Sciatic nerve (tissue), 2 donors: ENCODE measurements at places on chromosomes 5 and 9. TPM values are rescaled to one million over a fixed set of nuclear protein-coding genes. Genes with fewer than 3 reads are reported as not detected.

DNA sequence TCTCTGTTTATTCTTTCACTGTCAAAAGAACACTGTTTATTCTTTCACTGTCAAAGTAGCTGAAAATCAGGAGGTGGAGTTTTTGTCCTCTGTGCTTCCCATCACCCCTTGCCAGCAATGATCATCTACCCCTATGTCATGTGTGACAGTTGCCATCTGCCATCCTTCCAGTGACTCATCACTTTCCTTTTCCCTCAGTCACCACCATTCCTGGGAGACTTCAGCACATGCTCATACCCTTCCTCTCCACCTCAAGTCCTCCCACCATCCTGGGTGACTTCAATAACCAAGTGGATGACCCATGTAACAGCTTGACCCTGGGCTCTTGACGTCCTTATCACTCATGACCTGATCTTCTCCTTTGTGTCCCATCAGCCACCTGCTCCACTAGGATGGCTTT is 43.3 kb upstream of the RASEF start:
- no peak for DNase-seq

The GDA gene
- total RNA-seq: 2.4 TPM

DNA sequence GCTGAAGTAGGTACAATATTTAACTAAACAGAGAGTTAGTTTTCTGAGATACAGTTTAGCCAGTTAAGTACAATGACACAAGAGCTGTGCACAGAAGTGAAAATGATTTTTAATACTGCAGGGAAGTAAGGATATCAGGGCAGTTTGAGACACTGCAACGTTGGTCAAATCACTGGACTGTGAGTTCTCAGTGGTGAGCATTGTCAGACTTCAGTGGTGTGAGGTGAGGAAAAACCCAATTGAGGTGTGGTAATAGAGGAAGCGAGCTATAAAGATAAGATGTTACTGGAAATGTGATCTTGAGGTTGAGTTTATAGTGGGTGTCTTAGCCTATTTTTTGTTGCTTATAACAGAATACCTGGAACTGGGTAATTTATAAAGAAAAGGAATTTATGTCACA is 12.8 kb upstream of the FBXL7 start:
- DNase-seq: no peak

The MARCOL gene
- total RNA-seq: not detected

- DNase-seq: no peak
Measured at GRCh38 chr5:24633715-24634325, 11.0 kb downstream of the CDH10 start.

The FAM200C gene
- total RNA-seq: 10.8 TPM

- DNase-seq: no peak
Measured at GRCh38 chr9:109904666-109905065, 124.7 kb downstream of the PALM2AKAP2 start.

The DOCK8 gene
- total RNA-seq: 31.4 TPM

- no peak for DNase-seq
Measured at GRCh38 chr9:22030101-22030598, 21.0 kb upstream of the CDKN2B start.

- no peak for DNase-seq
Measured at GRCh38 chr5:148221508-148221907, 16.8 kb upstream of the MARCOL start.

GRCh38 chr5:147617191-147617606 is 107.3 kb upstream of the DPYSL3 start:
- no peak for DNase-seq

The NUDT12 gene
- total RNA-seq: 23.2 TPM

The LVRN gene
- total RNA-seq: 5.6 TPM

DNA sequence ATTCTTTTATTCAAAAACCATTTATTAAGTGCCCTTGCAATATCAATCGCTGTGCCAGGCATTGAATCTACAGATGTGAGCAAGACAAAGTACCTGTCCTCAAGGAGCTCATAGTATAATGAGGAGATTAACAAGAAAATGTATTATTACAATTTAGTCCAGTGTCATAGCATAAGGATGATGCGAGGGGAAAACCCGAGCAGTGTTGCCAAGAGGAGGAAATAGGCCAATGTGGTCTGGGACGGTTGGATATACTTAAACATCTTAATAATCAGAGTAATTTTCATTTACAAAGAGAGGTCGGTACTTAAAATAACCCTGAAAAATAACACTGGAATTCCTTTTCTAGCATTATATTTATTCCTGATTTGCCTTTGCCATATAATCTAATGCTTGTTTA is 18.5 kb downstream of the CD274 start:
- DNase-seq: no peak

DNA sequence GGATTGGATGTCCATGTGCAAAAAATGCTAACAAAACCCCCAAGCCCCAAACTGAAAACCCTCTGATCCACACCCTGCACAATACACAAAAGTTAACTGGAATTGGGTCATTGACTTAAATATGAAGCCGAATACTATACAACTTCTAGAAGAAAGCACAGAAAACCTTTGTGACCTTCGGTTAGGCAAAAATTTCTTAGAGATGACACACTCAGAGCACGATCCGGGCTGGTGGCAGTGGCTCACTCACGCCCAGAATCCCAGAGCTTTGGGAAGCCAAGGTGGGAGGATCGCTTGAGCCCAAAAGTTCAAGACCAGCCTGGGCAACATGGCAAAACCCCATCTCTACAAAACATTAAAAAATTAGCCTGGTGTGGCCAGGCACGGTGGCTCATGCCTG is 1.8 kb upstream of the DIPK1B start:
- no peak for DNase-seq

DNA sequence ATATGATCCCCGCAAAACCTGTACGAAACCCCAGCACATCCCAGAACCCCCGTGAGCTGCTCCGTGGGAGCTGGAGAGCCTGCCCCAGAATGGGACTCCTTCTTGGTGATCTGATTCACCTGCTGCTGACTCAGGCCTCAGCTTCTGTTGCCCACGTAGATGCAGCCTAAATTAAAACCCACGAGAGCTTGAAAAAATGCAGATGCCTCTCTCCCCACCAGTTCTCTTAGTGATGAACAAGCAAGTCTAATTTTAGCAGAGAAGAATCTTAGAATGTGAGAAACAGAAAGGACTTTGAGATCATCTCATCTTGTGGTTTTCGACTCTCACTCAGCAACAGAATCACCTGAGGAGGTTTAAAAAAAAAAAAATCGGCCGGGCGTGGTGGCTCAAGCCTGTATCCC is 57.6 kb downstream of the TMOD1 start:
- DNase-seq: peak; percentile 51

GRCh38 chr9:99226054-99226453 is 4.0 kb downstream of the SEC61B start:
- DNase-seq: no peak

DNA sequence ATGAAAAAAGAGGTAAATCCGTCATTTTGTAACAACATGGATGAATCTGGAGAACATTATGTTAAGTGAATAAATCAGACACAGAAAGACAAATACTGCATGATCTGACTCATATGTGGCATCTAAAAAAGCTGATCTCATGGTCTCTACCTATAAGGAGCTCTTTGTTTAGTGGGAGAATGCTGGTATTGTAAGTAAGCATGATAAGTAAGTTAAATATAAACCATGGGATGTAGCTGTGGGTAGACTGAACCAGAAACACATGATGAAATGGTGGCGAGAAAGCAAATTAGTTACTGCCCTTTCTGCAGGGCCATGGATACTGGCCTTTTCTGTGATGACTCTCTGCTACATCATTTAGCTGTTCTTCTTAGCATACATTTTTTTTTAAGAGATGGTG is 66.4 kb upstream of the RUSC2 start:
- DNase-seq: no peak

DNA sequence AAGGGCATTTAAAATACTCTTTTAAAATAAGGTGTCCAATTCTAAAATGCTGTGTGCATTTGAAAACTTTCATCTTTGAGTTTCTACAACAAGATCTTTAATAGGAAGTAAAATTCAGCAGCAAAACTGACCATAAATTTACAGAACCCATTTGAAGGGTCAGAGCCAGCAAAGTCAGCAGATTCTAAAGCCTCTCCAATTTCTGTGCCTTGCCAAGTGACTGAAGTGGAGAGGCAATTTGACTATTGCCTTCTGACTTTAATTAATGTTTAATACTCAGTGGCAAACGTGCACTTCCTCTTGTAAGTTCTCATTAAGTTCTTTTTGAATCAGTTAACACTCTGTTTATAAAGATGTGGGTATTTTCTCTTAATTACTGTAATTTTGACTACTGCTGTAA is 155.2 kb downstream of the BAAT start:
- no peak for DNase-seq

- no peak for DNase-seq
Measured at GRCh38 chr9:31124389-31124788, 1260.1 kb upstream of the ACO1 start.

The SNAPC3 gene
- total RNA-seq: 38.3 TPM

DNA sequence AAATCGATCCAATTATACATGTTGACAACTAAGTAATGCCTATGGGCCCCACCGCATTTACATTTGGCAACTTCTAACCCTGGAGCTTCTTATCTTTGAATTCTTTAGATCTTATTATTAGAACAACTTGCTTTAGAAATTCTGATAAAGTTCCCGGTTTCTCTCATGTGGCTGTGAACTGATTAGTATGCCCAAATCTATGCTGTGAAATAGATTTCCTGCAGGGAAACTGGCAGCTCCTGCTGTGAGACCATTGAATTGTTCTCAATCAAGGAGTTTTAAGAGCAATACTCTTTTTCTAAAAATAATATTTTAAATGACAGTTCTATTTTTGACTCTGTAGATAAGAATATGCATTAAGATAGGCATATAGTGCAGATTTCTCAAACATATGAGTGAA is 177.5 kb downstream of the GABRB2 start:
- no peak for DNase-seq

The ACOT12 gene
- total RNA-seq: not detected

The SGCD gene
- 32.9 TPM for total RNA-seq

GRCh38 chr5:39433848-39434247 is 9.1 kb upstream of the DAB2 start:
- DNase-seq: no peak

- DNase-seq: peak; percentile 65
Measured at GRCh38 chr5:127723571-127723970, 20.4 kb downstream of the CCDC192 start.

The CRHBP gene
- total RNA-seq: 1.4 TPM
